ENCODE measurements at places on chromosomes 1 and 21.

- peak; percentile 79 for DNase-seq
Measured at GRCh38 chr1:111738436-111739193, 580 bp downstream of the INKA2 start.

DNA sequence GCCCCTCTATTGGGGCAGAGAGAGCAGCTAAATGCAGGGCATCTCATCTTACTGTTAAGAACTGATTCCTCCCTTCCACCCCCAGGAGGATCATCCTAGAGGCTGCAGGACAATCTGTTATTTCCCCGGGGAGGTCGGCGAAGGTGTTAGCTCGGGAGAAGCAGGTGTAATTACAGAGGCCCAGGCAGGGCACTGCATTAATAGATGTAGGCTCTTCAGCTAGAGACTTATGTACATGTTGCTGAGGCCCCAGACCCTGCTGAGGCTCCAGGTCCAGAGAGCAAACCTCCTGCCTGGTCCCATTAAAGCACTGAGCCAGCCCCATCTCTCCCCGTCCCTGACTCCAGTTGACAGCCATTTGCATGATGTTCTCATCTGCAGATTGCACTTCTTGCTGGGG, 320.3 kb upstream of the VAMP3 start:
- DNase-seq, result no peak

DNA sequence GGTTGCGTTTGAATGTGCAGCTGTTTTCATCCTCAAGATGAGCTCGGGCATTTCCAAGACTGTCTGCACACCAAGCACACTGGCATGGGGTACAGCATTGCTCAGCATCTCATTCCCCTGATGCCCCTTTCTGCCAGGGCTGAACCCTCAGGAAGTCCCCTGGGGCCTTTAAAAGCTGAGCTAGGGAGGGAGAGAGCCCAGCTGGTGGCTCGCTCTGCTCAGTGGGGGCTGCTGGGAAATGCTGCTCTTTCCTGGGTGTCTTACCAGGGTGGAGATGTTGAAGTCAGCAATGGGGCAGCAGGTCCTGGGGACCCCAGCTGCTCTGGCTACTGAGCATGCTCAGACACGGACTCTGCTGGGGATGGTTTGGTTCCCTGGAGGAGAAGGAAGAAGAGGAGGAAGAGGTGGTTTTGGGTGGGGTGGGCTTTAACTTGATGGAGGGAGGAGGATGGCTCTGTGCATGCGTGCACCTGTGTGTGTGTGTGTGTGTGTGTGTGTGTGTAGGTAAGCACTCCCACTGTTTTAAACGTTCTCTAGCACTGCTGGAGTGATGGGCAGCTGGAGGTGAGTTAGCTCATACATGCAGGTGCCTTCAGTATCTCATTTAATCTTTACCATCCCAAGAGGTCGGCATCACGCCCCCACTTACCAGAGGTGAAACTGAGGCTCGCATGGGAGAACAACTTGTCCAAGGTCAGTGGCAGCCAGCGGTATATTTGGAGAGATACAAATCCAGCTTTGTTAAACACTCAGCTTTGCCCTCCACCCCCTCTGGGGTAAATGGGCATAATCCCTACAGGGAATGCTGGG, 40.9 kb downstream of the ACTL8 start:
- no peak for DNase-seq

DNA sequence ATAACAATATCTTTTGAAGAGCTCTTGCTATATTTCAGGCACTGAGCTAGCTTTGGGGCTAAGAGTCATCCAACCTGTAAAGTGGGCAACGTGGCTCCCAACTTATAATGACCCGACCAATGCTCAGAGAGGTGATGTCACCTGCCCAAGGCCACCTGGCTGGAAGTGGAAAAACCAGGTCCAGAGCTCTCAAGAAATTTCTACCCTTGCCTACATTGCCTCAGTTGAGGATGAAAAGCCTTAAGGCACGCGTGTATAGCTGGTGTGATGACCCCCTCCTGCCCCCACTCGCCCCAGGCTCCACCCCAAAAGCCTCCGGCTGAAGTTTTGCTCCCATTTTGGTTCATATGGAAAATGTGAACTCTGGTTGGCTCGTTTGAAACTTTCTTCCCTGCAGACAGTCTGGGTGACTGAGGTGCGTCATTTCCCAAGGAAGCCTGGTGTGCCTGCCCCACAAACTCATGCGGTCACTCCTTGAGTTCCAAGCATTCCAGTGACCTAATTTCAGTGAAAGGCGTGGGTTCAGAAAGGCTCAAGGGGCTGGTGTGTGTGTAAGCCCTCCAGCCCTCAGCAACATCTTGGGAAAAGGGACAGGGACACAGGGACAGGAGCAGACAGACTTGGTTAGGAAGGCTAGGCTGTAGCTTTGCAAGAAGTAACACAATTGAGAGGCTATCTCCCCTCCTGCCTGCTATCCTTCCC, 20.5 kb downstream of the HTR1D start:
- DNase-seq, result peak; percentile 93

GRCh38 chr1:11833497-11833896, 14.1 kb downstream of the NPPA start:
- no peak for DNase-seq

DNA sequence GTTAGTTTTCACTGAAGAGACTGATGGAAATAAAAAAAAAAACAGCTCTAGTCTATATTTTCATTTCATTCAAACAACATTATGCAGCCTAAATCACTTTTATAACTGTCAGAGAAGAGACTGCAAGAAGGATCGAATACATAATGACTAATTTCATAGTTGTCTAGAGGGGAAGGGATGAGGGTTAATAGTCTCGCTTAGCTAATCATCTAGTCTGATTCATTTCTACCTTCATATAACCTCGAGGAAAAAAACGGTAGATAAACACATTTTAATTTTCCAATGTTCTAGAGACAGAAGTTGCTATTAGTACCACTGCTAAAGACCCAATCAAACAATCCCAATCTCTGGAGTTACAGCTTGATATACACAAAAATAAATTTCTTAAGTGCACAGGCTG, 3.5 kb downstream of the FUBP1 start:
- DNase-seq, result peak; percentile 50

- peak; percentile 27 for DNase-seq
Measured at GRCh38 chr21:18951271-18952038, 547.9 kb upstream of the TMPRSS15 start.

- no peak for DNase-seq
Measured at GRCh38 chr1:164560556-164560955, 1.6 kb downstream of the PBX1 start.

DNA sequence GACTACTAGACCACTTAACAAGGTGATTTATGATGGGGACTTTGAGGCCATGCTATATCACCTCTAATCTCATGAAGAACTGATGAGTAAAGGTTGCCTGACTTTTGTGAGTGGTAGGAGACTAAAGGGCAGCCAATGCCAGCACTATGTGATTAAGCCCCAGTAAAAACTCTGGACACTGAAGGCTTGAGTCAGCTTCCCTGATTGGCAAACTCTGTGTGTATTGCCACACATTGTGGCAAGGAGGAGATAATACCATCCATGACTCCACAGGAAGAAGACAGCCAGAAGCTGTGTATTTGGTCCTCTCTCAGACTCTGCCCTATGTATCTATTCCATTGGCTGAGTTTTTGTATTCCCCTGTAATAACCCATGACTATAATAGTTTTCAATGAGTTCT, 413.3 kb upstream of the ZRANB2 start:
- peak; percentile 2 for DNase-seq

DNA sequence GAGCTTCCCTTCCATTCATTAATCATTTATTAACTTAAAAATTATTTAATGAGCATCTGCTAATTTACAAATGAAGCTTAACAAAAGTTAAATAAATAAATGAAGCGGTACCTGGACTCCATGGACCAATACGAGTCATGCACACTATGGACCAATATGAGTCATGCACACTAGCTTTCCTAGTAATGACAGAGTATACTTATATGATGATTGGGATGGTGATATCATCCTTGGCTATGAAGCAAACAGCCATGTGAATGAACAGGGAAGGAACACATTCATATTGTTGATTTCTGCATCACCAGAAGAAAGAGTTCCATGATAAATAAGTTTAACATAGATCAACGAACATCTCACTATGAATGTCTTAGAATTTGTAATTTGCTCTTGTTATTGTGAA, 109.9 kb downstream of the SPAG17 start:
- peak; percentile 63 for DNase-seq

- DNase-seq, result no peak
Measured at GRCh38 chr1:222314839-222315238, 233.1 kb downstream of the HHIPL2 start.

GRCh38 chr1:114488739-114489138, 22.3 kb downstream of the TRIM33 start:
- no peak for DNase-seq

GRCh38 chr1:106360252-106360651, 696.2 kb upstream of the PRMT6 start:
- DNase-seq, result no peak

DNA sequence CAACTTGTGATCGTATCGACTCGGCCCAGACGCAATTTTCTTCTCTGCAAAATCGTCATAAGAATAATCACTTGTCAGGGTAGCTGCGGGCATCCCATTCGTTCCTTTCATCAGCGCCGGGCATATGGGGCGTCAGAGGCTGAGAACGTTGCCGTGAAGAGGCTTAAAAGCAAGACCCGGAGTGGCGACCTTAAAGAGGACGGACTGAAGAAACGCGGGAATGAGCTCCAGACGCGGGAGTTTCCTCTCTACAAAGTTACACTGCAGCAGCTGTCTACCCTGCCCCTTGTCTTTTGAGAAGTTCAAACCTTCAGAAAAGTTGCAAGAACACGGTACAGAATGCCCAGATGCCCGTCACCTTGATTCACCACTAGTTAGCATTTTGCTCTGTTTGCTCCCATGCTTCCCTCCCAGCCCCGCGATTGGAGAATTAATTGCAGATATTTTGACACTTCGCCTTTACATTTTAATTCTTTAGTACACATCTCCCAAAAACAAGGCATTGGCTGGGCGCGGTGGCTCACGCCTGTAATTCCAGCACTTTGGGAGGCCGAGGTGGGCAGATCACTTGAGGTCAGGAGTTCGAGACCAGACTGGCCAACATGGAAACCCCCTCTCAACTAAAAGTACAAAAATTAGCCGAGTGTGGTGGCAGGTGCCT, 967 bp downstream of the CENPS start:
- DNase-seq, result no peak

DNA sequence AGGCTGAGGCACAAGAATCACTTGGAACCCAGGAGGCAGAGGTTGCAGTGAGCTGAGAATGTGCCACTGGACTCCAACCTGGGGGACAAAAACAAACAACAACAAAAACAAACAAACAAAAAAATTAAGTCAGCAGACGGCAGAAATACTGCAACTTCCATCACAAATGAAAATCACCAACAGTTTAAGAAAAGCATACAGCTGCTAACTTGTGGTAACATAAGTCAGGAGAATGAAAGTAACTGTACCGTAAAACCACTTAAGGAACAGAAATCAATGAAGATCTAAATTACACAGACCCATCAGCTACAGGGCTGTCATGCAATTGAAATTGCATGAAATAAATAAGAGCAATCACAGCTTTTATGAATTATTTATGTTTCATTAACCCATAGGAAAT, 25.0 kb downstream of the MCOLN2 start:
- DNase-seq, result no peak

- peak; percentile 69 for DNase-seq
Measured at GRCh38 chr1:189874715-189875435, 602.8 kb downstream of the BRINP3 start.

DNA sequence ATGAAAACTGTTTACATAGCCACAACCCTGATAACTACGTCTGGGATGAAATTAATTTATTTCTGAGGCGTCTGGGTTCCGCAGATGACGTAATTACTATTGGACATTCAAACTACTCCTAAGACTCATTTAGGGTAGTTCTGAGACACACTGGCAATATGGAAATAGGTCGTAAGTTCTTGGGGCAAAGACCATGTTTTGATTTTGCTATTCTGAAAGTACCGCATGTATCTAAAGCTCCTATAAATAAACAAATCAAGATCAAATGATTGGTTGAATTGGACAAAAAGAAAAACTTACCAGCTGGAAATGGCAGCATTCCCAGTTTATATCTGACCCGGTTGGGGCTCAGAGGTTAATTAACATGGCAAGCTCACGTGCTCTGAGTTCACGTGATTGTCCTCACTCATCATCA, 74.3 kb downstream of the DHRS3 start:
- DNase-seq, result no peak

- DNase-seq, result peak; percentile 65
Measured at GRCh38 chr1:155184835-155185782, 11.5 kb downstream of the TRIM46 start.

DNA sequence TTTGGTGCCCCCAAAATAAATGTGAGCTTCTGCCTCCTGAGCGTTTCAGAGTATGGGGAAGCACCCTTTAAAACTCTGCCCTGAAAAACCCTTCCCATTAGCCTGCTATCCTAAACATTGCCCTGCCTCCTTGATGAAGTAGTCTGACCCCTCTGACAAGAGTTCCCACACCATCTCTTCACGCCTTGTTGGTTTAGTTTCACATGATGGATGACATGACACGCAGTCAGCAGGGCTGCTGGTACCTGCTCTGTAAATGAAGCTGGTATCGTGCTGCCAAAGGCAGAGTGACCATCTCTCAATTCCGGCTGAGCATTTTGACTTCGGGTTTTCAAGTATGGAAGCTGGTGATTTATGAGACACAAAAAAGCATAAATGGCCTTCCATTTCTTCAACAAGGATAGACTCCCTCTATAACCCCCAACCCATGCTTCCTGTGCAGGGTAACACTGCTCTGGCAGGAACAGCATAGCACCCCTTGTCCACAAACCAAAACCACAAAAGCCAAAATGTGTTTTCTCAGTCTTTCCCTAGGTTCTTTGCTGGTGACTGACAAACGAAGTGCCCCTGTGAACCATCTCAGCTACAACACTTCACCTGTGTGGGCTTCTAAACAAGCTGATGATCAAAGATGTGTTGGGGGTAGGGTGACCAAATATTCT, 444.6 kb downstream of the NUF2 start:
- DNase-seq, result no peak

- no peak for DNase-seq
Measured at GRCh38 chr21:46168659-46169386, 13.4 kb upstream of the FTCD start.

DNA sequence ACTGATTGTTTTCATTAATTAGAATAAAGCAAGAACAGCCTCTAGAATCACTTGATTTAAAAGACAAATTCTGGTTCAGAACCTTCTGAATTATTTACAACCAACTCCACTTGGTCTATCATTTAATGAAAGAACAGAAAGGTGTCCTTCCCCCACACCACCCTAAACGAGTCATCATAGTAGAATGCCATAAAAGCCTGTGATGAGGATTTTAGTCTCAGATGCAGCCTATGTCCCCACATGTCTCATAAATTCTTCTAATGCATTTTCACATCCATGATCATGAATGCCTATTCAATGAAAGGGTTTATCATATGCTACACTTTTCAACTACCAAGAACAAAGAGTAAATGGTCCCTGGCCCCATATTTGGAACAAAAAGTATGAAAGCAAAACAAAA, 508.1 kb downstream of the DPYD start:
- peak; percentile 2 for DNase-seq

Measured in kidney tubule cell (primary cell).